ENCODE measurements at places on chromosomes 2 and 18.

DNA sequence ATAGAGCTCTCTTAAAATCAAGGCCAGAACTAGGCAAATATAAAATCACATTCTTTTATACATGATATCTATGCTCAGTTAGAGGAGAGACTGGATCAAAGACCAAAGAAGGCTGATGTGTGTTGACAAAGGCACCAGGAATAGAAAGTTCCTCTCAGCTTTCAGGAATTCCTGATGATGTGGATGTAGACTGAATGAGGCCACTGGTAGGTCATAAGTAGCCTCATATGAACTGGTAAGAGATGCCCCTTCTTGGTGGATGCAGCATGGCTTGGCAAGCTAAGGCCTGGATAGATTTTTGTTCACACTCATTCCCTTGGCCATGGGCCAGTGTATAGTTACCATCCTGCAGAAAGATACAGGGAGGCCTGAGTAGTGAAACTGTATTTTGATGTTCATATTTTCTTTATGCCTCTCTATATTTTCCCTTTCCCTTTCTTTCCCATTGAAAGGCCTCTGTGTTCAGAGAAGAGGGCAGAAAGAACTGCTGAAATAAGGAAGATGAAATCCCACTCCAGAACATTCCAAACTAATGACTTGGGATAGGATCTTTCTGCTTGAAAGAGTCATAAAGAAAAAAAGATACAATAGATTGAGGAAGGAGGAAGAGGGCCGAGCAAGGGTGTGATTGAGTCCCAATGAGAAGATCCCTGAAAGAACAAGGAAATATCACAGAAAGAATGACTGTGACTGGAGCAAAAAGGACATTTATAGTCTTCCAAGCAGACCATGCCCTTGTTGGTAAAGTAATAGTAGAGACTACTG lies 2182.7 kb upstream of the PIK3C3 start:
- peak; percentile 44 for DNase-seq

- peak; percentile 97 for DNase-seq
Observed at GRCh38 chr2:128027801-128028667, at the start of gene SAP130. SAP130 (minus strand) TSS chr2:128028059; CDS start chr2:128026292, 1,767 bp downstream.

GRCh38 chr18:37443325-37444055 lies 122.1 kb downstream of the CELF4 start:
- DNase-seq, result no peak

DNA sequence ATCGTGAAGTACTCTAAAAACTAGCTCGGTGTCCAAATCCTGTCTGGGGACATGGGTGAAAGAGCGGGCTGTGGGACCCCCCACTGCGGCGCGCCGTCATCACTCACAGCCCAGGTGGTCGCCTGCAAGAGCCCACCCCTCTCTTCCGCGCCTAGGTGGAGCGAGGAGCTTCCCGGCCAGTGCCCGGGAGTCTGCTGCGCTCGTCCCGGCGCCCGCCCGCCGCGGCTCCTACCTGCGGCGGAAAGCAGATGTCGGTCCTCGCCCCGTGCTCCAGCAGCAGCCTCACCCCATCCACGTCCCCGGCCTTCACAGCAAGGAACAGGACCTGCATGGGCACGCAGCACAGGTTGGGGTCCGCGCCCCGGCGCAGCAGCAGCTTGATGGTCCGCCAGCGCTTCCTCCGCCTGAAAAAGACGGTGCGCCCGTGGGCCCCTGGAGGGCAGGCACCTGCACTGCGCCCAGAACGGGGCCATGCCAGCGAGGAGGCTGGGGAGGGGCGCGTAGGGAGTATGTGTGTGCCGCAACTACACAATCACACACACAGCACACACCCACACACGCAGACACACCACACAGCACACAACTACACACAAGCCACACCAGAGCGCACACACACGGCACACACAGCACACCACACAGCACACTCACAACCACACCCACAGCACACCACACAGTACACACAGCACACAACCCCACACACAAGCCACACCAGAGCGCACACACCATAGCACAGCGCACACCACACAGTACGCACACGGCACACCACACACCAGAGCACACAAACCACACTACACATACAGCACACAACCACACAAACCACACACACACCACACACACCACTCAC lies 37.4 kb downstream of the ANKMY1 start:
- DNase-seq, result peak; percentile 12

DNA sequence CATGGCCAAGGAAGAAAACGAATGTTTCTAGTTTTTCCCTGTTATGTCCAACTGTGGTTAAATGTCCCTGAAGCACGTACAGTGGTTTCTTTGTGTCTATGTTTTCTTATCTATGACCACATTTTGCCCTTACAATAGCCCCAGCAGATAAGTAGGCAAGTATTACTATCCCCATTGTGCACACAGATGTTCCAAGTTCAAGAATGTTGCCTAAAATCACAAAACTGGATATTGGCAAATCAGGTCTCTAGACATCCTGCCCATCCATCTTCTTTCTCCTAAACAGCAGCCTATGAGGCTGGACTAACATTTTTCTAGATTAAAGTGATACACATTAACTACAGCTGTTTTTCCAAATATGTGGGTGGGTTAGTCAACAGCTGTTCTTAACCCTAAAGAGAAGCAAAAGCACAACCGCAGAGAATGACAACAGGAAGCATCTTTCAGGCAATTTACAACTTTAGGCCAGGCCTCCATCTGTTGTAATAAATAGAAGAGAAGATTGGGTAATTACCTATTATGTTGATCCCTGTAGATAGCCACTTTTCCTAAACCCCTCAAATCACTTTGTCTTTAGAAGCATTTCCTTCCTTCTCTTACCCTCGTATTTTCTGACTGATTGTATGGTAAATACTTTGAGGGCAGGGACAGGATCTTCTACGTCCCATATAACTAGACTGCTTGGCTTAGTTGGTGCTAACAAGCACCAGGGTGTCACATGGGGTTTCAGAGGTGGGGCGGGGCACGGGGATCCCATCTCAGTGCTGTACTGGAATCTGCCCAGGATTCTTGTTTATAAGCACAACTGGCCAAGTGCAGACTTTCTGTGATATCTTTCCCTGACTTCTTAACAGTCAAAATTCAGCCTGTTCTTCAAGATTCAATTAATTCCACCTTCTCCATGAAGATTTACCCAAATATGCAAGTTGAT lies 132.1 kb upstream of the SETBP1 start:
- no peak for DNase-seq

DNA sequence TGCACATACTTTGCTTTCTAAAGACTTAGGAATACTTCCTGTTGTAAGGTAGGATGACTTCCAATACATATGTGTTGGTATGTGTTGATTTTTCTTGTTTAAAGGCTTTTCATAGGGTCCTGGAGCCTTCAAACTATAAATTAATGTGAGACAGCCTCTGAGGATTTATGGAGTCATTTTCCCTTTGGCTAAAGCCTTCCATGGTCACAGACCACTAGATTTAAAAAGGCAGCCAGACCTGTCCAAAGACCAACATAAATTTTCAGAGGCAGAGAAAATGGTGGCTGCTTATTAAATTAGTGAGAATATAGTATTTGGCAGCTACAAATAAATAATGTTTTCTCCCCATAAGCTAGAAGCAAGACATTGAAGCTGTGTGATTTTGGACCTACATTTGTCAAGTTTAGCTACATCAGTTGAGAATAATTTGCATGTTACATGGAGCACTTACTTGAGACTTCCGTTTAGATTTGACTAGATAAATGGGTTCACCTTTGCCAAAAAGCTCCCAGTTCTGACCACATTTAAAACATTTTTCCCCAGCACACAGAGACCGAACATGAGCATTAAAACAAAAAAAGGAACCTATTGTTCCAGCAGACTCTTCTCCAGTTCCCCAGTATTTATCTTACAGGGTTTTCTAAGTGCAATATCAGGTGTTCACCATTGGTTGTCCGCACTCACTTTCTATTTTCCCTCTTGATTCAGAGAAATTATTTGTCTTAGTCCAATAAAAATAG lies 402.9 kb downstream of the PARD3B start:
- no peak for DNase-seq

GRCh38 chr2:128736046-128736688 lies 417.5 kb upstream of the HS6ST1 start:
- DNase-seq, result no peak

- DNase-seq, result peak; percentile 61
Observed at GRCh38 chr18:51135364-51135763, 62.1 kb downstream of the MEX3C start.

DNA sequence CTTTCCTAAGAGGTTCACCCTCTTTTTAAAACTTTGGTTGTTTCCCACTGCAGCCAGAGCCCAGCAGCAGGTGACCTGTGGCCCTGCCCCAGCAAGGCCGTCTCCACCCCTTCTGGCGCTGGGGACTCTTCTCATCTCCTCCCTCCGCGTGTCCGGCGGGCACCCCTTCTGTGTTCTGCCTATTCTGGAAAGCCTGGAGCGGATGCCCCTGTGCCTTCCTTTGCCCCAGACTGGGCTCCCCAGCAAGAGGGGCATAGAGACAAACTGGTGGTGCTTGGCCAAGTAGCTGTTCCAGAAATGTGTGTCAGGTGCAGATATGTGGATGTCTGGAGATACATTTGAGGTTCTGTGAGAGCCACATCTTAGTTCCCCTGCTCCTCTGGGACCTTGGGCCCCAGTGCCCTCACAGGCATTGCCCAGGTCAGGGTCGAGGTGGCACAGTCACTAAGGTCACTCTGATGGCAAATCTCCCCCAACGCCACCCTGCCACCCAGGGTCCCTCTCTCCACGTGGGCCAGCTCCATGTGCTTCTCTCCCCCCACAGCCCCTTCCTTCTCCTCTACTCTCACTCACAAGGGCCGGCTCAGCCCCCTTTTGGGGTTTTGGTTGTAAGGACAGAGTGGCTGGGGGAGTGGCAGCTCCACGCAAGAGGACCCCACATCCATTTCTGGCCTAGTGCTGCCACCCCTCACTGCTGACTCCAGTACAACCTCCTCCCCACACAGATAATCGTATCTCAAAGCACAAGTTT lies 35.5 kb upstream of the TAF1B start:
- DNase-seq, result no peak

- DNase-seq, result no peak
Observed at GRCh38 chr2:240926516-240927389, 20.6 kb downstream of the CROCC2 start.

- DNase-seq, result no peak
Observed at GRCh38 chr2:124426625-124427024, 401.5 kb downstream of the CNTNAP5 start.

DNA sequence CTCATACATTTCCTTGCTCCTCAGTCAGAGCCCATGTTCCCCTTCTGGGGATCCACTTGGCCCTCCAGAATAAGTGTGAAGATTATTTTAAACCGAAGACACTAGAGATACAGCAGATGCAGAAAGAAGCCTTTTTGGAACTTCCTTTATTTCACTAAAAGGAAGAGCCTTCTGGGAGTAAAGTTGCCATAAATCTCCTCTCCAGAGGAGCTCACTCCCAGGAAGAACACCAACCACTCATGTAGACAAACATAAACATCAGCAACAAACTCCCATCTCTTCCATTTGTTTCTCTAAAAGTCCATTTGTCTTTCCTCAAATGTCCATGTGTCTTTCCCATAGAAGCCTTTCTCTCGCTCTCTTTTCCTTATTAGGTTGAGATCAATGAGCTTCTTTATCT lies 62.4 kb upstream of the MSH6 start:
- no peak for DNase-seq

DNA sequence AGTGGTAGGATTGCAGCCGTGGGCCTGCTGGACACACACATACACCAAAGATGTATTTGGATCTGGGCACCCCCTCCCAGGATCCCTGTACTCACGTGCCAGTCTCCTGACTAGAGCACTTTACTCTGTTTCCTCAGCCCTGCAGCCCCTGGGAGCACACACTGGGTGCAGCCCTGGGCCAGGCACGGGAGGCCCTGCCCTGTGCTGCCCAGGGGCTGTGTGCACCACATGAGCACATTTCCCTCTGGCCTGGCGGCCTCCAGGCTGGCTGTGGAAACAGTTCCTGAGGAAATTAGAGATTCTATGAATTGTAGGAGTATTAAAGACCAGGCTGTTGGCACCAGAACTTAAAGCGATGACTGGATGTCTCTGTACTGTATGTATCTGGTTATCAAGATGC lies 45.4 kb downstream of the BCL2L11 start:
- no peak for DNase-seq

- DNase-seq, result no peak
Observed at GRCh38 chr2:65922030-65922429, 489.6 kb upstream of the SPRED2 start.

GRCh38 chr2:241933179-241933911 lies 63.8 kb downstream of the RTP5 start:
- peak; percentile 65 for DNase-seq

GRCh38 chr18:64993695-64994094 lies 757.1 kb upstream of the CDH7 start:
- no peak for DNase-seq

DNA sequence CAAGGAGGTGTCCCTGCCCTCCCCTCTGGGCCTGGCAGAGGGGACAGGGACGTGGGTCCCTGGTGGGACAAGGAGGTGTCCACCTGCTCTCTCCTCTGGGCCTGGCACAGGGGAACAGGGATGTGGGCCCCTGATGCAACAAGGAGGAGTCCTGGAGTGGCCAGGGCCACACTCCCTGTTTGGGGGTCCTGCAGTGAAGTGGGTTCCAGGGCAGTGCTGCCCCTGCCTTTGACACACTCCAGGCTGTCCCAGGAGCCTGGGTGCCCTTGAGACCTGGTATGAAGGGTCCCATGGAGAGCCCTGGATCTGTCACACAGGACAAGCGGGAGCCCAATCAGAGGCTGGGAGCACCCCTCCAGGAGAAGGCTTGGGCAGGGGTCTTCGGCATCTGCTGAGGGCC lies 75.8 kb upstream of the GPC1 start:
- no peak for DNase-seq

- no peak for DNase-seq
Observed at GRCh38 chr2:224901121-224901676, 141.1 kb downstream of the DOCK10 start.

GRCh38 chr2:222521099-222521498 lies 96.8 kb downstream of the SGPP2 start:
- DNase-seq, result no peak

DNA sequence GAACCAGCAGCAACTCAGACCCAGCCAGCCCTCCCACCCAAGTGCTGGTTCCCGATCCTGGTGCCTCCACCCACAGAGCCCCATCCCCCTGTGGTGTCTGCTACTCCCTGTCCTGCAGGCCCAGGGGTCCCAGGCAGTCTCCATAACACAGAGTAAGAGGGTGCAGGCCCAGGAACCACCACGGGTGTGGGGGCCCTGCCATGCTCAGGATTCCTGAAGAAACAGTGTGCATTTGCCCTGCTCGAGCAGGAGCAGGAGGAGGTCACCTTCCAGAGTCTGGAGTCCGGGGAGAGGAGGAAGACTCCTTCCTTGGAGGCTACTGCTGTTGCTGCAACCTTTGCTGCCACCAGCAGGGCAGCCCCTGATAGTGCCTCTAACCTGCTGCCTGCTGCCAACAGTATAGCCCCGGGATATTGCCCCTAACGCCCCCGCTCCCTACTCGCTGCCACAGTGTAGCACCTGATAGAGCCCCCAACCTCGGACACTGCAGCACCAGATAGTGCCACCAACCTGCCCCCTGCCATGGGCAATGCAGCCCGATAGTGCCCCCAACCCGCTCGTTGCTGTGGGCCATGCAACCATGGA lies 46.8 kb upstream of the ANKRD62 start:
- DNase-seq, result no peak

DNA sequence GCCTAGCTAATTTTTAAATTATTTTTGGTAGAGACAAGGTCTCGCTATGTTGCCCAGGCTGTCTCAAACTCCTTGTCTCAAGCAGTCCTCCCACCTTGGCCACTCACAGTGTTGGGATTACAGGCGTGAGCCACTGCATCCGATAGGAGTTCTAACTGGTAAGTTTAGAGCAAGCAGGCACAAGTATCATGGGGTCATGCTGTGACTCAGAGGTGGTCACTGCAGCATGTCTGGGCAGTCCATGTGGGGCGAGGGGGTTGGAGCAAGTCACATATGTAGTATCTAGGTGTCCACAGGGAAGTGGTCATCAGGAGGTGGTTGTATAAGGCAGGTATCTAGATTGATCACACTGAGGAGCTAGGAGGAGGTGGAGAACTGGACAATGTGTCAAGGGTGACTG lies 22.7 kb upstream of the STARD7 start:
- no peak for DNase-seq
